Left cardiac atrium (tissue), 4 donors: ENCODE measurements at places on chromosomes 7 and 10.

GRCh38 chr7:151207315-151207714 is 3.0 kb downstream of the H2BK1 start:
- no peak for DNase-seq

GRCh38 chr7:143967398-143967797 is 12.8 kb downstream of the OR2F1 start:
- DNase-seq = no peak

DNA sequence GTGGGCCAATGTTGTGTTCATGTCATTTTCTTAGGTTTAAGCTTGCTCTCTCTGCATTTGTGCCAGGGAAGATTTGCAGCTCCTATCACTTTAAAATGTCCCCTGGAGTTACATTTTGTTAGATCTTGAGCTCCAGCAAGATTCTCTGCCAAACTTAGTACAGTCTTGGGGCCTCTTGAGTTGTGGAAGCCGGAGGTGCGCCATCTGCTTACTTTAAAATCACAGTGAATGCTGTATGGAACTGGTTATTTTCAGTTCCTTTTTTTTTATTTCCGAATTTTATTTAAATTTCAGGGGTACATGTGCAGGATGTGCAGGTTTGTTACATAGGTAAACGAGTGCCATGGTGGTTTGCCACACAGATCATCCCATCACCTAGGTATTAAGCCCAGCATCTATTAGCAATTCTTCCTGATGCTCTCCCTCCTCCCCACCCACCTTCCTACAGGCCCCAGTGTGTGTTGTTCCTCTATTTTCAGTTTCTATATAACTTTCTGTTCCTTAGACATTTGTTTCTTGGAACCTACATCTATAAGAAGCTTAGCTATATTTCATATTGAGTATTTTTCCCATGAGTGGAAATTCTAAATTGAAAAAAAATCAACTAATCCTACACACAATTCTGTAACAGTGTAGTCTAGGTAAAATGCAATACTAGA is 114.4 kb upstream of the CREB5 start:
- DNase-seq = no peak

GRCh38 chr7:36657036-36657660 is 67.1 kb downstream of the AOAH start:
- no peak for DNase-seq

DNA sequence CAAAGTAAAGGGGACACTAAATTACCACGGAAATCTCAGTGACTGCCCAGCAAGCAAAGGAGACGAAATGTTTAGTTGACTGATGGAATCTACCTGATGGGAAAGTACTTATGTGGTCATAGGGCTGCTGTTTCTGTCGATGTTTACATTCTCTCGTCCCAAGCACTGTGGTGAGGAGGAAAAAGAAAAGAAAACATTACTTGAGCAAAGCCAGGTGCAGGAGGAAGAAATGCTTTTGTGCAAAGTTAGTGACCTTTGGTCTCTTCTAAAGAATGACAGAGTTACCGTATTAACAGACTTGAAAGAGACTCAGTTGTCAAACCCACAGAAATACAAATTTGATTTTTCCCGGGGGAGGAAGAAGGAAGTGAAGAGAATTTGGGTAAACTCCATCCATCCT is 43.3 kb upstream of the FMC1 start:
- DNase-seq = no peak

GRCh38 chr10:35006836-35007235 is 83.3 kb downstream of the CUL2 start:
- no peak for DNase-seq

- no peak for DNase-seq
Observed at GRCh38 chr10:116737627-116738327, 4.6 kb downstream of the HSPA12A start.

- no peak for DNase-seq
Observed at GRCh38 chr10:132848951-132849545, 63.1 kb upstream of the NKX6-2 start.

DNA sequence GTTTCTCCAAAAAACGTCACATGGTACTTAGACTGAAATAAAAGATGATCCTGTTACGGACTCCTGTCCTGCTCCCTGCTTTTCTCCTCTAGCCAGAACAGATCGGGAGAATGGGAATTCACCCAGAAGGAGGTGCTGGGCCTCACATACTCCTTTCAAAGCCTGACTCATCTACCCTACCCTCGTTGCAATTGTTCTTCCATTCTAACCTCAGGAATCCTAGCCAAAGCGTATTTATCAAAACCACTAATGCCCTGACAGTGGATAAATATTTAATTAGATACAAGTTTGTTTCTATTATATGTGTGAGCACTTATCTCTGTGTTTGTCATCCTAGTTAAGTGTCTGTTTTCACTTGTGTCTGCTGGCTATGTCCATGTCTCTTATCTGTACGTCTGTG is 21.7 kb downstream of the ZCWPW1 start:
- no peak for DNase-seq

- DNase-seq = no peak
Observed at GRCh38 chr10:127947211-127947610, 40.3 kb downstream of the PTPRE start.

DNA sequence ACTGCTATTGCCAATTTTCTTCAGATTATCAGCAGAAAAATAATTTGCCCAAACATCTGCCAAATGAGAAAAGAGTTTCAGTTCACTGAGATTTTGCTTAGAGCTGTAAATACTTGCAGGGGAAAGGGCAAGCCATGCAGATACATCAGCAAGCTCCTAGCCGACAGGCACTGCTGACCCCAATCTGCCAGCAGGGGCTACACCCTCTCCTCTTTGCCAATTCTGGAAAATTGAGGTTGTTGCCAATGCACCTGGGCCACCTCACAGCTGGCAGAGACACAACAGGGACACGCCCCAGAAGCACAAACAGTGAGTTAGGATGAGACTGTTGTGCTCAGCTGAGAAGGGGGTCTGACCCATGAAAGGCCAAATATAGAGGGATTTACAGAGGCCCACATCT is 129.5 kb upstream of the MYO3A start:
- no peak for DNase-seq

DNA sequence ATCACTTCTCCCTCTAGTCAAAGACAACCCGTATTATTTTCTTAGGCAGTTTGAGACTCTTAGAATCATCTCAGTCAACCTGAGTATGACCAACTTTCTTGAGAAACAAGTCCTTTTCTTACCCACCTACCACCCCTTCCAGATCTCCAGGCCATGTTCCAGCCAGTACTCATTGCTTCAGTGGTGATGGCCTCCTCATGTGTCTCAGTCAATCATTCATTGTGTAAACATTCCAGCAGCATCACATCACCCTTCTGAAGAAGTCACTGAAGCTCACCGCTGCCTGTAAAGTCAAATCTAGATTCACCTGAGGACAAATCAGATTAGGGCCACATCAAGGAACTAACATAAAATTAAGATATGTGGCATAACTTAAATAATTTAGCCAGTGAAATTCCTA is 467.2 kb upstream of the NRP1 start:
- no peak for DNase-seq

DNA sequence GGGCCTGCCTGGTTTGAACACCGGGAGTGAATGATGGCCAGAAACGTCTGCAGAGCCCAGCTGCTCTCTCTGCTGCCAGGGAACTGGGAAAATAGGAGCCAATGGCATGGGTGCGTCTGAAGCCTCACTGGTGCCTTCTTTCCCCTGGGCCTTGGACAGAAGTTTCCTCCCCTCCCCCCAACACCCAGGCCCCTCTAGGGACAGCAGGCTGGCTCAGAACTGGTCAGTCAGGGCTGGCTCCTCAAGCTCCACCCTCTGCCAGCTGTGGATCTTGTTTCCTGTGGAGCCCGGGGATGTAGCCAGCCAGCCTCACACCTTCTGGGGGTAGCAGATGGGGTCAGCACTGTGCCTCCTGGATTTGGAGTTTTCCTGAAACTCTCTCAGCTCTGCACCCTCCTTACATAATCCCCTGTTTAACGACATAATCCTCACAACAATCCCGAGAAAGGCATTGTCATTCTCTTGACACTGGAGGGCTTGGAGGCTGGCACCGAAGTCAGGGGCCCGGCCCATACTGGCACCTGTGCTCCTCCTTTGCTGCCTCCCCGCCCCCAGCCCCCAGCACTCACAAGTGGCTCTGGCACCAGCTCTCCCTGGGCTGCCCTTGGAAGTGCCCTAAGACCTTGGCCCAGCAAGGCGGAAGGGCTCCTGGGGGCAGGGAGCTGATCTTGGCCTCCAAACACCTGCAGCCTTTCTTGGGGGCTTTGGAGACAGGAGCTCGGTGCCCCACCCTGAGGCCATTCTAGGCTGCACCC is 5.7 kb downstream of the LDB3 start:
- DNase-seq = no peak

- DNase-seq = no peak
Observed at GRCh38 chr10:70034232-70034631, 18.4 kb upstream of the MACROH2A2 start.

DNA sequence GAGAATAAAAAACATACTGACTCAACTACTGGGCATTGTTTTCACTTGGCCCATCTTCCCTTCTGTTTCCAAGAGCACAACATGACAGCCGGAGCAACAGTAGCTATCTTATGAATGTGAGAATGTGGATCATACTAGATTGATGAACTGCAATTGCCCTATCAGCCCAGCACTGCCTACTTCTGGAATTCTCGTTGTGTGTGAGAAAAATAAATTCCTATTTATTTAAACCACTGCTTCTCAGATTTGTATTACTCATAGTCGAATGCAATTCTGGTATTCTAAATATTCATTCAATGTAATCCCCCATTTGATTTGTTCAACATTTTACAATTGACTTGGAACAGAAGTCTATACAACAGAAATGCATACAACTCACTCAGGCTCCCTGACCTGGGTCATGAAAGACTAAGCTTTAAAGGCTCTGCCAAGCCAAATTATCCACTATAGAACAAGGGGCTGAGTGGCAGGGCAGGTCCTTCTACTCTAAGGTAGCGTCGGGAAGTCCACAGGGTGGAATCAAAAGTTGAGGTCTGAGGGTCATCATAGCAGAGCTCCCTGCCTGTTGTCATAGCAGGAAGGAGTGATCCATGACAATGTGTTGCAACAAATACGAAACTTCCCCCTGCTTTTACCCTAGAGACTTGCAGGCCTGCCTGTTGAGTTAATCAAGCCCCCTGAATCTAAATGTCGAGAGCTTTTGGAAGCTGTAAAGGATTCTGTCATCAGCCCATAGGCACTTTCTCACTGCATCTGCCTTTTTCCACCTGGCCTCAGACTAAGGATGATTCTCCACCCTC is 12.4 kb upstream of the JAZF1 start:
- no peak for DNase-seq

- peak; percentile 13 for DNase-seq
Observed at GRCh38 chr7:823649-824048, 8.6 kb upstream of the SUN1 start.

- peak; percentile 74 for DNase-seq
Observed at GRCh38 chr7:156764016-156764669, 123.6 kb downstream of the RNF32 start.

DNA sequence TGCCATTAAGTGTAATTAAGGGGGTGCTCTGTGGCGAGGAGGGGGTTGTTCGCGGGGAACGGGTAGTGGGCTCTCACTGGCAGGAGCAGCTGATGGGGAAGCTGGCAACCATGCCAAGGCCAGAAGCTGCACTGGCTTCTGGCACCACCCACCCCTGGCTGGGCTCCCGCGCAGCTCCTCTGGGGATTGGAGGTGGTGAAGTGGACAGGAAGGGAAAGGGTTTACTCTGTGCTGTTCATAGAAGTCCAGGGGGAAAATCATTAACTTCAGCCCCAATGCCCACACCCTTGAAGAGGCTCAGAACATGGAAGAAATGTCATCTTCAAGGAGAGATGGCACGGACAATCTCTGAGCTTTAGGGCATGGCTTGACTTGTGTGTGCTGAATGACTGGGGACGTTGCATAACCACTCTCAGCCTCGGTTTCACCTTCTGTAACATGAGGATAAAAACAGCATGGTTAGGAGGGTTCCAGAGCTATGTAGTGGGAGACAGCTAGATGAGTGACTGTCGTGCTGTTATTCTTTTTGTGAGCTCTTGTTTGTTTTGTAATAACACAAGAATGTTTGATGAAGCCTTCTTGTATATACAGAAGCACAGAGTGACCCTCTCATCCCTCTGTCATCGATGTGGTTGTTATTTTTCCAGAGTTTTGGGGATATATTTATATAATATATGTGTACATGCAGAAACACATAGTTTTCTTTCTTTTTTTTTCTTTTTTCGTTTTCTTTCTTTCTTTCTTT is 29.9 kb downstream of the KAZALD1 start:
- DNase-seq = no peak

DNA sequence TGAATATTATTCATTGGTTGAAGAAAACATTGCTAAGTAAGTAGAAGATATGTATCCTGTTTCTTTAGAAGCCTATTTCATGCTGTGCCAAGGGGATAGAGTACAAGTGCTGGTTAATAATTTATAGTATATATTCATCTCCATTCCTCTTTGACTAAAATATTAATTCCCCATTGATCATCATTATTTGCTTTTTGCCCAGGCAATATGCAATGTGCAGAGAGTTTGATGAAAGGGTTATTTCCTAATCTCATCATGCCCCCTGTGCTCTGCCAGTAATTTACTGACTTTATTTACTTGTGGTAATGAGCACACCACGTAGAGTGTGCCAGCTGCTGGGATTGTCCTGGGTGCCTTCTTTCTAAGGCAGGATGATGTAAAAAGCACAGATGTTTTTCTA is 180.9 kb downstream of the REEP3 start:
- no peak for DNase-seq

DNA sequence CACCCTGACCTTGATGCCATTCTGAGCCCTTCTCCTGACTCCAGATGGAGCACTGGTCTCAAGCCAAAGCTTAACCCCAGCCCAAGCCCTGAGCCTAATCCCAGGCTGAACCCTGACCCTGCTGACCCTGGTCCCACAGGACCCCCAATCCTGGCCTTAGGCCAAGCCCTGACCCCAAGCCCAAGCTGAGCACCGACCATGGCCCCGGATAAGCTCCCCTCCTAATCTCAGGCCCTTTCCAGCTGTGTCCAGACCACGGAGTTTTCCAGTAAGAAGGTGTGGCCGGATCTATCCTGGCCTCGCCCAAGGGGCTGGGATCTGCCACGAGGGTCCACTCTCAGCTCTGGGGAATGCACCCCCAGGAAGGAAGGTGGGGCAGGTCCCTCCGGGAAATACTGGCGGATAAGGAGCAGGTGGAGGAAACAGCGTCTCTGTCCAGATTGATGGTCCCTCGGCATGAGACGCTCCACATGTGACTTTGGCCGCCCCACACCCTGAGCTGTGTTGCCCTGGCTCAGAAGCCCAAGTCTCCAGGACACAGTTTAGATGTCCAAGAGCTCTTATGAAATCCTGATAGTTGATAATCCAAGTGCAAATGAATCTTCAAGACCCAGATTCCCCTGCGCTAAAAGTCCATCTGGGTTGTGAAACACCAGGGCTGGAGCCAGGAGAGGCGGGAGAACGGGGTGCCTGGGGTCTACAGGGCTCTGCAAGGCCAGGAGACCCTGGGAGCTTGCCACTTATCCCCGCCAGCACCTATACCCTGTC is 10.4 kb downstream of the ELN start:
- DNase-seq = no peak

DNA sequence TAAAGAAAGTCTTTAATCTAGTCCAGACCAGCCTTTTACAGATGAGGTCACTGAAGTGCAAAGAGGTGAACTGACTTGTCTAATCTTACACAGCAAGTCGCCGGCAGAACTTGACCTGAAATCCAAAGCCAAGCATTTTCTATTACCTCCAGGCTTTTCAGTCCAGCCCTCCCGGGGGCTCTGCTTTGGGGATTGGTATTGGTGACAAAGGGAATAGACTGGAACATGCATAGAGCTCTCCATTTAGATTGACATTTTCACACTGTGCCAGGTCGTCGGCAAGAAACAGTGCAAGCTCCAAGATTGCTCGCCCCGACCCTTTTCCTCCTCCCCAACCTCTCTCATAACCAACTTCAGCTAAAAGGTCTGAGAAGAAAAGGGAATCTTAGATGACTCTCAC is 42.2 kb upstream of the MTPAP start:
- no peak for DNase-seq
